Sciatic nerve (tissue), 2 donors: ENCODE measurements at places on chromosomes 5 and 9.

DNA sequence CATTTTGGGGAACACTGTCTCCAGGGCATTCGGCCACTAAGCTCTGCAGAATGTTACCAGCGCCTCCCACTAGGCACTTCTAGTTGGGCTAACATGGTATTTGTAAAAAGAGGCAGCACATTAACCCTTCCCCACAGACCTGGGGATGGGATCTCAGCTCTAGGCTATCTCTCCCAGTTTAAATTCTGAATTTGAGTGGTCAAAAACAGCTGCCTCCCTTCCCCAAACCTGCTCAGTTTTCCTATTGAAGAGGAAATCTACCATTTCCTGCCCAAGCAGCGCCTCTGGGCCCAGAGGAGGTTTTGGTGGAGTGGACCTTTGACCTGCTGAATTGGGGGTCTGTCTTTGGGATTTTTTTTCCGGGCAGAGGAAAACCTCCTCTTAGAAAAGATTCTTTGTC, 53.2 kb downstream of the ENC1 start:
- no peak for DNase-seq

DNA sequence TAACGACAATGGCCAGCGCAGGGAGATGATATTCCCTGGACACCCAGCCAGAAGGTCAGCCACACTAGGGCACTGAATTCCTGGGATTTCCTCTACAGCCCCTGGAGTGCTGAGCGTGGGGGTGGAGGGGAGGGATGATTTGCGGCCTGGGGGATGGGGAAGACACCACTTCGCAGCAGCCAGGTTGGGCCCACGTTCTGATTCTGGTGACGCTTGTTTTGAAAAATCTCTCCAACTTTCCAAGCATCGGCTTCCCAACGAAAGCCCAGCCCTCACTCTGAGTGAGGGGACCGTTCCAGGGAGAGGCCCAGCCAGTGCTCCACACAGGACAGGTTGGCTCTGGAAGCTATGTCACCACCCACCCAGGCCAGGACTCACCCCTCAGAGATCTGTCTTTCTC, 5.4 kb downstream of the GFPT2 start:
- DNase-seq = no peak

DNA sequence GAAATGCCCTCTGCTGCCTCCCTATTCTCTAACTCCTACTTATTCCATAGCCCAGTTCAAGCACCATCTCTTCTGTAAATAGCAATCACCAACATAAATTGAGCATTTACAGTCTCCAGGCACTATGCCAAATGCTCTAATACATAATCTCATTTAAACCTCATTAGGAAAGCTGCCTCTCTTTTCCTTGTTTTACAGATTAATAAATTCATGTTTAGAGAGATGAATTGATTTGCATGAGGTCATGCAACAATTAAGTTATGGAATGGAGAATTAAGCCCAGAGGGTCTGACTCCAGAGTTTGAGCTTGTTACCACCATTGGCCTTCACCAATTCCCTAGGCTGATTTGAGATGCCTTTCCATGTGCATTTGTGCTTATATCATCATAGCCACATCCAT, 23.4 kb upstream of the RFX3 start:
- DNase-seq = no peak

DNA sequence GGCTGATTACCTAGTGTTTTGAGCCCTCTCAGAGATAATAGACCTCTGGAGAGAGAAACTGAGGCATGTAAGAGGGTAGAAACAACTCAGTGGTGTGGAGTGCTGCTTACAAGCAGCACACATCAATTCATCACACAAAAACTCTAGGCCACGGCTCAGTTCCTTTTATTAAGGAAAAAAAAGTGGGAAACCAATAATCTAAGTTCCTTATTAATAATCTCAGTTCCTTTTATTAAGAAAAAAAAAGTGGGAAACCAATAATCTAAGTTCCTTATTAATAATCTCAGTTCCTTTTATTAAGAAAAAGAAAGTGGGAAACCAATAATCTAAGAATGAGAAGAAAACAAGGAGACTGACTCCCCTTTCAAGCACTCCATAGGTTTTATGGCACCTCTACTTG, 28.0 kb downstream of the TXNDC8 start:
- no peak for DNase-seq

GRCh38 chr5:99116526-99116925, 187.7 kb upstream of the CHD1 start:
- no peak for DNase-seq

GRCh38 chr5:3828761-3829160, 233.1 kb downstream of the IRX1 start:
- DNase-seq = no peak

DNA sequence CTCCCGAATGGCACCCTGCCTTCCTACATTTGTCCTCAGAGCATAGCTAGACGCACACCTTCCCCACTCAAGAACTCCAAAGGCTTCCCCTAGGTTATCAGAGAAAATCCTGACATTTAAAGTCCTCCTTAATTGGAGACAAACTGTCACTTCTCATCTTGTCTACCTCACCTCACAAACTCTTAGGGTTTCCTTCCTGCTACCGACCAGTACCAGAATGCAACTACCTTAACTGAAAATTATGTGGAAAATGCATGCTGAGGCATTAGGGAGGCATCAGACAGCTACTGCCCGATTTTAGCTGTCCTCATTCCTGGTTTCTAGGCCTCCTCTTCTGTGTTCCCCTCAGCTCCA, 17.9 kb upstream of the TNIP1 start:
- DNase-seq = no peak

GRCh38 chr5:116747881-116748280, 173.3 kb upstream of the SEMA6A start:
- DNase-seq = no peak

- no peak for DNase-seq
Observed at GRCh38 chr9:37936965-37937364, 33.0 kb upstream of the SLC25A51 start.

GRCh38 chr9:37031902-37032301, 2.2 kb downstream of the PAX5 start:
- no peak for DNase-seq

- DNase-seq = no peak
Observed at GRCh38 chr5:89471541-89471940, 588.6 kb upstream of the MEF2C start.

- DNase-seq = no peak
Observed at GRCh38 chr5:21919414-21920022, 933.6 kb downstream of the CDH12 start.

DNA sequence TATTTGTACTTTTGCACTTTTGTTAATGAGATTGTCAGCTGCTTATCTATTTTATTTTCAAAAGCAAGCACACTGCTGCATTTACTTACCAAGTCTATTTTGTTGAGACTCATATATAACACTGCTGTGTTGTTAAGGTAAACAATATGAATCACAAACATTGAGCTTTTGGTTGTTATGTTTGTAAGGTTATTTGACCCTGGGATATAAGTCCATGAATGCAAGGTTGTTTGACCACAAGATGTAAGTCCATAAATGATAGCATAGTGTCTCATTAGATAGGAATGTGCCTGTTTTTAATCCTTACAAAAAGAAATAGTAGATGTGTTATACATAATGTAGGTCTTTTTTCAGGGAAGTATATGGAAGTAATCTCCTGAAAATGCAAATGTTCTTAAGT, 845.9 kb downstream of the CDH9 start:
- DNase-seq = no peak

DNA sequence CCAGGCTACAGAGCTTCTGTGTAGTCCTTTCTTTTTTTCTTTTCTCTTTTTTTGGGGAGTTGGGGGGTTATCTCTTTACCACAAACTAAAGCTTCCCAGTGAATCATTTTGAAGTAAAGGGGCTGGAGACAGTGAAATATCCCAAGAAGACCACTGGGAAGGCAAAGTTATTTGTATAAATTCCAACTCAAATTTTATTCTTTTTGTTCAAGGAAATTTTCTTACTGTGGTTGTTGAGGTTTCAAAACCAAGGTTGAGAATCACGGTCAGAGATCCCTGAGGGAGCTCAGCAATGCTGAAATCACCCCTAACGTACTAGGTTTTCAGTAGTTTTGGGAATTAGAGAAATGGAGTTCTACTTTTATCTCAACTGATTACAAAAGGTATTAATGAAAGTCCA, 175.7 kb downstream of the ARHGEF28 start:
- no peak for DNase-seq

GRCh38 chr9:109181284-109181683, 14.2 kb upstream of the FRRS1L start:
- DNase-seq = no peak

DNA sequence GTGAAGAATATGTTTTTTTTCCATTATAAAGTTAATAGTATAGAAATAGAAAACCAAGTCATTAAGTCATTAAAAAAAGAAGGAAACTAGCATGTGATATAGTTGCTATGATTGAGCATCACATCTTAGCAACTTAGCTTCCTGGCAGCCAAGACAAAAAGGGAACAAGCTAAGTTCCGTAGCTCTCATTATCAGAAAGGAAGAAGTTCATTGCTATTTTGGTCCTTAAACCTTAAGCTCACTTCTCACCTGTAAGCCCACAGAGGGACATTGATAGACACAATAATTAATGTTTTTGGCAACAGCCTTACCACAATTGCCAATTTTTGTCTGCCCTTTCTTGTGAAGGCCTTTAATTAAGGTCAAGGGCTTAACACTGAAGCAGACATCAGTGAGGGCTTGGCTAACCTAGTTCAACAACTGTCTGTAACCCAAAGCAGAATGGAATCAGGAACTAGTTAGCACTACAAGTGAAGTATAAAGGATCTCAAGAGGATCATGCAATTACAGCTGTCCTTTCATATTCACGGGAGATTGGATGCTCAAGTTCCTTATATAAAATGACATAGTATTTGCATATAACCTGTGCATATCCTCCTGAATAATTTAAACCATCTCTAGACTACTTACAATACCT, 24.0 kb upstream of the KLF4 start:
- no peak for DNase-seq

DNA sequence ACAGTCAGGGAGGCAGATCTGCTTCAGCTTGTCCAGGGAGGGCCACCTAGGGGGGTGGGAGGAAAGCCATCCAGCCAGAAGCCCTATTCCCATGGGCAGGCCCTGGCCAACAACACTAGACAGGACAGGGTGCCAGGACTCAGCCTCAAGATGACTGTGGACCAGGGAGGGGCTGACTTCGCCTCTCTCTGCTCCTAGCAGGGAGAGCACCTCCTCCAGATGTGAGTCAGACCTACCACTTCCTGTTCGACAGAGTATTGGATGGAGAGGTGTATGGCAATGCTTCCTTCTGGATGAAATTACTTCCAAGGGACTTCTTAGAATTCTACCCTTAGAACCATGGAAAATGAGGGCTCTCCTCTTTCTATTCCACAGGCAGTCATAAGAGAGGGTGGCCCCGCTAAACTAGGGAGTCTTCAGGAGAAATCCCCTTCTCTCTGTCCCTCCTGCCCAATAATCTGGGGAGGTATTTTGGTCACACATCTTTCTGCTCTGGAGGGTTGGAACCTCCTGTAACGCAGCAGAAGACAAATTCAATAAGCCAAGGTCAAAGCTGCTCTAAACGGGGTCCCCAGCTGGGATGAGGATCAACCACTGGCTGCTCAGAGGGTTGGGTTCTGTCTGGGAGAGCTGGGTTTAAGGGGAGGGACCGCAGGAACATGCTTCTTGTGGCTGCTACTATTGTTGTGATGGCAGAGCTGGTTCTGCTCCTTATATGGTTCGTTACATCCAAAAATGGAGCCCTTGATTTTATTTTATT, 23.2 kb upstream of the RCL1 start:
- DNase-seq = no peak

DNA sequence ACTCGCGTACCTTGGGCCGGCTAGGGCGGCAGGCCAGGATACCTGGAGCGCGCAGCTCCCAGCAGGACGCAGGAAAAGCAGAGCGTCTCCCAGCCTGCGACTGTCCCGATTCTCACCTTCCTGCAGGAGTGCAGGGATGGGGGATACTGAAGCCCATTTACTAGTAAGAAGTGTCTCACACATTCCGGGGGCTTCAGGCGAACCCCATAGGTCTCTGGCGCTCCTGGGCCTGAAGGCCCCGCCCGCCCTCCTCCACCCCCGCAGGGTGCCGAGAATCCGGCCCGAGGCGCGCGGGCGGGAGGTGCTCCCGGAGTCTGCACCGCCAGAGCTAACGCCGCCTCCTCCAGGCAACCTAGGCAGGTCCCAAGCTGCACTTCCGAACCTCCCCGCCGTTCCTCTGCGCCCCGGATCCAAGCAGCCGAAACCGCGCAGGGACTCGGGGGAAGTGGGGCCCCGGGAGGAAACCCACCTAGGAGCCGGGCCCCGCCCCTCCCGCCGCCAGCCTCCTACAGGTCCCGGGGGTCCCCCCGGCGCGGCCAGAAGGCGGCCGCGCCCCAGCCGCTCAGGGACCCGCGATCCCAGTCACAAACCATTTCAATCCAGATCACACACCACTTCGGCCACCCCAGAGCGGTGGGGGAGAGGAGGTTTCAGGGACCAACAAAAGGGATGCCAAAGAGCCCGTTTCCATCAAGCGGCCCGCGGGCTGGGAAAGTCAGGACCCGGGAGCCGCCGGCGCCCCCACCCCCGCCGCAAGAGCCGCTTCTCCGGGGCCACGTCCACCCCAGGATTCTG, 1.2 kb downstream of the ROR2 start:
- DNase-seq = no peak

- peak; percentile 78 for DNase-seq
Observed at GRCh38 chr9:14314424-14314928, 535 bp upstream of the NFIB start.

DNA sequence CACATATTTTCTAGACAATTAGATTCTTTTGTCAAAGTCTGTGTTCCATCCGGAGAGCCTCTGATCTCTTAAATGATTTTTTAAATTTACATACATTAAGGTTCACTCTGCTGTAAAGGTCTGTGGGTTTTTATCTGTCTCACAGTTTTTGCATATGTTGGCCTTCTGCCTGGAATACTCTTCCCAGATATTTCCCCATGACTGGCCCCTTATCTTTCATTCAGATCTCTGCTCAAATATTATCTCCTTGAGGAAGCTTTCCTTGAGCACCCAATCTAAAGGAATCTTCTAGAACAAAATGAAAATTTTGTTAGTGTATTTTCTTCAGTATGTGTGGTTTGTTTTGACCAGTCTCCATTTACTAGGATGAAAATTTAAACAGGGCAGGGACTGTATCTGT, 26.3 kb downstream of the FAF2 start:
- no peak for DNase-seq

DNA sequence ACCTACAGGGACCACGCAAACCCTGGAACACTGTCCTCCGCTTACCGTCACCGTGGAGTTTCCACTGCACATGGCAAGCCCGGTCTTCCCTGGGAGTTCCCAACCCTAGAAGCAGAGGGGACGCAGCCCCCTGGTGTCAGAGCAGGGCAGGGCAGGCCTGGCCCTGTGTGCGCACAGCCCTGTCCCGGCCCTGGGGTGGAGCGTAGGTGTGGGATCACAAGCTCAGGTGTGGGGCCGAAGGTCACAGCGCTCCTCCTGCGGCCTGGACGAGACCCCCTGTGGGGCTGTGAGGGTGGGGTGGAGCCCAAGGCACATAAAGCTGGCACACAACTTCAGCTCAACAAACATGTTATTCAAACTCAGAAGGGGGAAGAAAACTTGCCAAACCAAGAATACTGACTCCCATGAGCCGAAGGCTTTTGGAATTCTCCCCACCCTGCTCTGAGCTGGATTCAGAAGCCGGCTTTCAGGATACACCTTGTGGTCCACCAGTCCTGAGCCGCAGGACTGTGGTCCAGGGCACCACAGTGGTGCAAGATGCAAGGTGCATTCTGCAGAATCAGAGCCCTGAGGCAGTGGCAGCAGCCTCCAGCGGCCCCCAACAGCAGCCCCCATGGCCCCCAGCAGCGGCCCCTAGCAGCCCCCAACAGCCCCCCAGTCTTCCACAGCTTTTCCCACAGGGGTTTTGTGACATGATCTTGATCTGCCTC, 11.8 kb upstream of the EXOC3 start:
- DNase-seq = peak; percentile 66

GRCh38 chr5:110917161-110917875, 154.2 kb upstream of the TSLP start:
- no peak for DNase-seq

- no peak for DNase-seq
Observed at GRCh38 chr5:144169904-144170275, 569 bp downstream of the YIPF5 start.
